Stimulated activated CD8-positive, alpha-beta memory T cell treated with anti-CD3 and anti-CD28 coated beads, Interleukin-4, amount 100 ng/mL, for 4 hours (primary cell): ENCODE measurements at places on chromosomes 13 and 19.

DNA sequence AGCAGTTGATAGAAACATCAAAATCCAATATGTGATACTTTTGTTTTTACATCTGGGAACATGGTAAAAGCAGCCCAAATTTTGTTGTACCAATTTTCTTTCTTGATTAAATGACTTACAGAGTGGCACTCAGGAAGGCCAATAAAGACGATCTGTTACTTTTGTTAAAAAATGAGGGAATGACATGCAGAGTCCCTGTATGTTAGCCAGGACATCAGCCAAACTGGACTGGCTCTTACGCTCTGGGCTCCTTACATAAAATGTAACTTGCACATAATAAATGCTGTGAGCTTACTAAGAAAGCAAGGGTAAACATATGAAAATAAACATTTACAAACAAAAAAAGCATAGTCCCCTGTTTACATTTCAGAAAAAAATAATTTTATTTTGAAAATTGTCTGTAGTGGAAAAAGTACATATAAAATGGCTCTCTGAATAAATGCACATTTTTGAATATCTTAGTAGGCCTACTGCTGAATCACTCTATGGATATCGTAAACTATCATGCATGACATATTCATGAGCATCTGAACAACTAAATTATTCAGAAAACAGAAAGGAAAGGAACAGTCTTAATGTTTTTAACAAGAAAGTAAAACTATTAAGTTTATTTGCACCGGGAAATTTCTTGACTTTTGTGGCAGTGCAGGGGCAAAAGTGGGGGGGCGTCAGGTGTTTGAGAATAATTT lies 534.5 kb downstream of the KCTD12 start:
- no peak for DNase-seq

- DNase-seq: no peak
Measured at GRCh38 chr13:100725472-100725871, 50.9 kb upstream of the TMTC4 start.

- no peak for DNase-seq
Measured at GRCh38 chr13:82356667-82357410, 1525.4 kb downstream of the SLITRK1 start.

DNA sequence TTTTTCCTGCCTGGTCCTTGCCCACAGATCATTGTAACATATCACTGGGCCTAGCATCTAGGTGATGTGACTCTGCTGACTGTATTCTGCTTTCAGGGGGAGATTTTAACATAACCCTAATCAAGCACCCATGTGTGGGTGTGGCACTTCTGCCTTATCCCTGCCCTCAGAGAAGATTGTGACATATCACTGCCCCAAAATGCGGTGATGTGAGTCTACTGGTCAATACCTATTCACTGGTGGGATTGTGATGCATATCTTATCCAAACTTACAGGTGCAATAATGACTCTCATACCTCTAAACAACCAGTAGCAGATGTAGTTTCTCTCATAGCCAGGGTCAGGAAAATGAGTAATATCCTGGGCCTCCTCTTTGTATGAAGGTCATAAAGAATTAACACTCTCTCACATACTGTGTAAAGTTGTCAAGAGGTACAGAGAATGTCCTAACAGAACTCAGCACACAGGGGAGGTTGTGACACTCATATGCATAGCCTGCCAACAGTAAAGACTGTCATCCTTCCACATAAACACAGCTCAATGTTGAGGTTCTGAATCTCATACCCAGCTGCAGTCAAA lies 12.1 kb upstream of the ZNF681 start:
- DNase-seq: no peak

- no peak for DNase-seq
Measured at GRCh38 chr19:41323430-41324125, 13.6 kb downstream of the CCDC97 start.

DNA sequence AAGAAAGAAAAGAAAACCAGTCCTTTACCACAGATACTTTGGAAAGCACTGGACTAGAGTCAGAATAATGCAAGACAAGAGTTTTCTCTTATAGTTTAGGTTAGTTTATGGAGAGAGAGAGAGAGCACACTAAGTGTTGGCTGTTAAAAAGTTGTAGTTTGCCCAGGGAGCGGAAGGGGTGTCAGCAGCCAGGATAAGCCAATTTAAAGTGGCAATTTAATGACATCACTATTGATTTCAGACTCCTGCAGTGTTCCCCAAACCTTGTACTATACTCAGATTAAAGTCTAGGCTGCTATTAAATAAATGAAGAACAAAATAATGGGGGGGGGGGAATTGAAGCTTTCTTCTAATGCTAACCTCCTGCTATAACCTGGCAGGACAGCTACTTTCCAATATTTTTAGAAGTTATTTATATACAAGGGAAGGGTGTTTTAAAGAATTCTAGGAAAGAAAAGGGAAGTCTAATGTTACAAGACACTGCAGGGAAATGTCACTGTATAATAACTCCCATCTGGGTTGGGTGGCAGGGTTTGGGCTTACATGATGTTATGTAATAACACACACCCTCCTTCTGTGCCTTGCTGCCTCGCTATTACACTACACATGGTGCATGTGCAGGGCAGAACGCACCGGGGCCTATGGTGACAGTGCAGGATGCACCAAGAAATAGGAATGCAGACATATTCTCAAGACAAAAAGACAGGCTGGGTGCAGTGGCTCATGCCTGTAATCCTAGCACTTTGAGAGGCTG lies 19.9 kb downstream of the TPT1 start:
- DNase-seq: no peak

DNA sequence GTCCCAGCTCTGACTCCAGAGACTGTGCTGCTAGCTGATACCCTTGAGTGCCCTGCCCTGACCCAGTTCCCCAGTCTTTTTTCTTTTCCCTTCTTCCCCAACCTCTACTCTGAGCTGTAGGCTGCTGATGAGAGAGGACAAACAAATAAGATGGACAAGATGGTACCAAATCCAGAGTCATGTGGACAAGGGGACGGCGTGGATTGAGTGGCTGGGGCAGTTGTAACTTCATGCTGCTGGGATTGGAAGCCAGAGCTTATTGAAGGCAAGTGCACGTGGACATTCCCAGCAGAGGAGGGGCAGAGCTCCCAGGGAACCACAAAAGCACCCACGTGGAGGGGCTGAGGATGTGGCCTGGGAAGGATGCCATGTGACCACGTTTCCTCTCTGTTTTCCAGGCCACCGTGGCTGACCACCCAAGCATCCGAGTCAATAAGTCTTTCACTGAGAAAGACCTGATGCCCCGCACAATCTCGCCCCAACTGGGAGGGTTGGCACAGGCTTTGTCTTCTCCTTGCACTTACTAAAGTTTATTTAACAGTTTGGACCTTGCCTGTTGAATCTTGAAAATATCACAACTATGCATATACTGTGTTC lies 323.3 kb upstream of the ZNF507 start:
- DNase-seq: no peak

GRCh38 chr13:40665126-40666044 lies 1.1 kb downstream of the FOXO1 start:
- no peak for DNase-seq

- DNase-seq: no peak
Measured at GRCh38 chr13:76397413-76397812, 488.8 kb downstream of the KCTD12 start.

GRCh38 chr19:31913103-31913661 lies 432.2 kb upstream of the ZNF507 start:
- DNase-seq: no peak

DNA sequence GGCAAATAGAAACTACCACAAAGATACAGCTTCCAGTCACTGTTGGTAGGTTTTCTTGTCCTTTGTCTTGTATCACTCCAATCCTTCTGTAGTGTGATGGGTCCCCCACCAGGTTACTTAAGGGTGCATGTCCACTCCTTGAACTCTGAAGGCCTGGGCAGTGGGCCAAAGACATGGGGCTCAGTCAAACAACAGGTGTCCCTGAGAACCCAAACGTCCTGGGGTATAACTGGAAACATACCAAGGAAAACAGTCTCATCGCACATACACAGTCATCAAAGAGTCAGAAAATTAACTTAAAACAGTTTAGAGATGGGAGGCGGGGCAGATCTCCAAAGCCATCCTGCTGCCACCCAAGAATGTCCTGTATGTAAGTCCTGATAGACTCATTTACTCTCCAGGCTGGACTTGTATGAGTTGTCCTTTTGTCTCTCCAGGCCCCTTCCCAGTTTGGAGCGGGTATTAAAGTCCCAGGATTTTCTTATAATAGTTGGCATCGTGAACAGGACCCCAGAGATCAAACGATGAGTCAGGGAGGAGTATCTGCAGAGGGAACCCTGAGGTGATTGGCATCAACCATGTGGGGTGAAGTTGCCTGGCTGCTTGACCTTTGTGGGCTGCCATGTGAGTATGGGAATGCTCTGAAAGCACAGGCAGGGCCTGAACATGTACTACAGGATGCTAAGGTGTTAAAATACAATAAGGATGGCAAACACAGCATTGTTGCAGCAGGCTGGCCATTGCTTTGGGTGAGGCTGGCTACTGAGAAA lies 613.2 kb upstream of the KLF12 start:
- no peak for DNase-seq

DNA sequence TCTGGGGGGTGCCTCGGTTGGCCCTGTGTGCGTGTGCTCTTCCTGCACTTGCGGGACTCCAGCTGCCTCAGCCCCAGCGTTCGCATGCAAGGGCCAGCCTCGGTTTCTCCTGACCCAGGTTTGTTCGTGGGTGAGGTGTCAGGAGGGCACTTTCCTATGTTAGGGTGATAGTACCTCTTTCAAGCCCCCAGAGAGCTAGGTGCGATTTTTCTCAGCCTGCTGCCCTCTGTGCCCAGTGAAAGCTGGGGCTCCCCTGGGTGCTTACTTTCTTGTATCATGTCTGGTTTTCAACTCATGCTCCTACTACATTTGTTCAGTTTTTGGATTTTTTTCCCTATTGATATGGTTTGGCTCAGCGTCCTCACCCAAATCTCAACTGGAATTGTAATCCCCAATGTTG lies 289.2 kb downstream of the TEX29 start:
- no peak for DNase-seq

- DNase-seq: no peak
Measured at GRCh38 chr19:8204961-8205360, 4.2 kb upstream of the CERS4 start.

DNA sequence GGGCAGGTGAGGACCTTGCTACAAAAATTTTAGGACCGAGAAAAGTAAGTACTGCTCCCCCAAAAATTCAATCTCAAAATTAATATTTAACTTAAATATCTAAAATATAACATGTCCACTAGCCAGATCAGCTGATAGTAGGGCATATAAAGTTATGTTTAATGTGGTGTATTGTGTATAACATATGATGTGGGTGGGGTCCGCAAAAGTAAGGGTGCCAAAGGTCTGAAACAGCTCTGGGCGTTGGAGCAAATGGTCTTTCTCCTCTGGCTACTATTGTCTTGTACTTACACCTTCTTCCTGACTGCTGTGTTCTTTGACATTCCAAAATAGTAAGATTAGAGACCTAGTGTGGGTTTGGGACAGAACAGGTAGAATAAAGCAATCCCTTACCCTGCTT lies 41.2 kb downstream of the HTR2A start:
- no peak for DNase-seq

DNA sequence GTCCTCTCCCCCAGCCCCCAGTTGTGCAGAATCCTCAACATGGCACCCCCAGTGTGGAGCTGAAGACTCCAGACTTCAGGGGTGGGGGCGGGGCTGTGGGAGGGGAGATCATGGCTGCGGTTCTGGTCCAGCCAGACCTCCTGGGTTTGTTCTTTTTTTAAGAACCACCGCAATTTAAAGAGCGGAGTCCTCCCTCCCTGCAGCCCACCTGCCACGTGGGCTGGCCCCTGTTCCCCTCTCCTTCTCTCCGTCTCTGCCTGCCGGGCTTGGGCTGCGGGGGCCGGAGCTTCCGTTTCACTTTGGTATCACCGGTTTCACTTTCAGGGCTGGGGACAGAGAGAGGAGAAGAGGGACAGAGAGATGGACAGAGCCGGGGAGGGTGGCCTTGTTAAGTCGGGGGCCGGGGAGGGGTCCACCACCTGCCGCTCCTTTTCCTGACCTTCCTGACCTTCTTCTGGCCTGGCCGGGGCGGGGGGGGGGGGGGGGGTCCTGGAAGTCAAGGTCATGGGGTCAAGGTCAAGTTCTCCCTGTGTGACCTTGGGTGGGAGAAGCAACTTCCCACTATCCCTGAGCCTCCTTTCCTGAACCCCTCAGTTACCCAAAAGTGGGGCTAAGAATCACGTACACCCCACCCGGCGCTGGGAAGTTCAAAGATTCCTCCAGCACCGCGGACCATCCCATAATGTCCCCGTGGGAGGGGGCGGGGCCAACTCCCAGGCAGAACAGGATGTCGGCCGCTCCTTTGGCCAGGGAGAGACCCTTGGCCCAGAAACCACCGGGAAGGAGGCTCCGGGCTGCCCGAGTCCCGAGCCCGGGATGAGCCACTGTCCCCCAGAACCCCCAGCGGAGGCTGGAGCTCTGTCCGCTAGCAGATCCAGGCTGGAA lies 11.3 kb upstream of the ZBTB7A start:
- DNase-seq: no peak

- DNase-seq: no peak
Measured at GRCh38 chr13:107886118-107886517, 329.2 kb downstream of the LIG4 start.

GRCh38 chr19:12260861-12261260 lies 33.8 kb downstream of the ZNF44 start:
- DNase-seq: no peak

DNA sequence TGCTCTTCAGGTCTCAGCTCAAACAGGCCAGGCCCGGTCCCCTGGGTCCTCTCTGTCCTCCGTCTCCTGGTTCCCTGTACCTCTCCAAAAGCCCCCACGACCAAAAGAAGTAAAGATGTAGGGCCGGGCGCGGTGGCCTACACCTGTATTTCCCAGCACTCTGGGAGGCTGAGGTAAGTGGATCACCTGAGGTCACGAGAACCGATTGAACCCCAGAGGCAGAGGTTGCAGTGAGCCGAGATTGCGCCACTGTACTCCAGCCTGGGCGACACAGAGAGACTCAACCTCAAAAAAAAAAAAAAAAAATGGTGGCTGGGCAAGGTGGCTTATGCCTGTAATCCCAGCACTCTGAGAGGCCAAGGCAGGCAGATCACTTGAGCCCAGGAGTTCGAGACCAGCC lies 22.0 kb upstream of the BCL3 start:
- no peak for DNase-seq

GRCh38 chr19:39828654-39829032 lies 5.3 kb downstream of the DYRK1B start:
- DNase-seq: no peak

GRCh38 chr13:37293295-37293694 lies 187.8 kb upstream of the CSNK1A1L start:
- no peak for DNase-seq

GRCh38 chr13:24625870-24626849 lies 54.0 kb upstream of the ATP12A start:
- DNase-seq: no peak
